Astrocyte (in vitro differentiated cells and primary cell): ENCODE measurements at places on chromosomes 3 and 15. TPM values are rescaled to one million over a fixed set of nuclear protein-coding genes. Genes with fewer than 3 reads are reported as not detected.

Gene H1-8
- not detected in 2 replicates for total RNA-seq

Gene TMIE
- 0.34 and 0.53 TPM in 2 replicates for total RNA-seq

GRCh38 chr15:28922707-28923012 is 36.9 kb downstream of the APBA2 start:
- DNase-seq, result no peak
- no peak overlapping the region for H3K27ac ChIP-seq
- no peaks in the 10 kb centered on the region for H3K4me1 ChIP-seq
- no peaks in the 10 kb centered on the region for H3K36me3 ChIP-seq
- H3K4me3 ChIP-seq, result no peak overlapping the region

GRCh38 chr3:57017459-57017845 is 43.0 kb upstream of the SPATA12 start:
- H3K4me1 ChIP-seq, result peaks cover 24% of the 10 kb centered on the region
- peak overlapping the region; percentile 25 for H3K4me3 ChIP-seq
- H3K27me3 ChIP-seq, result no peaks in the 10 kb centered on the region
- peak; percentile 15 for DNase-seq
- no peaks in the 10 kb centered on the region for H3K36me3 ChIP-seq

Gene PPP1R2
- total RNA-seq, result 34.5 and 37.4 TPM in 2 replicates

DNA sequence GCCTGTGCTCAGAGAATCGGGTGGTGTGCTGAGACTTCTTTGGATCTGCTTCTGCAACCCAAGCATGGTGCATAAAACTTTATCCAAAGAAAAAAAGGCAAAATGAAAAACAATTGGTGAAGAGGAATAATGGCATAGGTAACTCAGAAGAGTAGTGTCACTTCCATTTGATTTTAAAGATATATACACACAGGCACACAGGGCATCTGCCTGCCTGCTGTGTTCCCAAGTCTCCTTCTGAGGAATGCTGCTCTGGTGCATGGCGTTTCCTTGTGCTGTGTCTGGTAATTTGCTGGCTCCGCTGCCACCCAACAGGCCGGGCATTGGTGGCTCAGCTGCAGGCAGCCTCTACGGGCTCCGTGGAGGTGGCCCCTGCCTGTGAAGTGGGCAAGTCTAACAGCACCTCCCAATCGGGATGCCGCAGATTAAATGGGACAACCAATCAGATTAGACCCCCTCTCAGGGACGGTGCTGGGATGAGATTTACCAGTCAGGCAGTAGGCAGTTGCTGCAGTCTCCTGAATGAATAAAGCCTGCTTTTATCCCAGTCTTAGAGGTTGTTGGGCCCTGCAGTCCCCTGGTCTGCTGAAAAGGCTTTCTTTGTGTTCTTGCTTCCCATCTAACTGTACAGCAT is 253.7 kb upstream of the RASGRP1 start:
- no peaks in the 10 kb centered on the region for H3K36me3 ChIP-seq
- H3K4me3 ChIP-seq, result no peak overlapping the region
- H3K27me3 ChIP-seq, result no peaks in the 10 kb centered on the region
- H3K27ac ChIP-seq, result no peak overlapping the region
- peaks cover 4% of the 10 kb centered on the region for H3K4me1 ChIP-seq

Gene B3GALNT1
- total RNA-seq, result 11.1 and 12.8 TPM in 2 replicates

Gene EXD1
- 0.07 TPM in 1 of 2 replicates, not detected in the other for total RNA-seq

DNA sequence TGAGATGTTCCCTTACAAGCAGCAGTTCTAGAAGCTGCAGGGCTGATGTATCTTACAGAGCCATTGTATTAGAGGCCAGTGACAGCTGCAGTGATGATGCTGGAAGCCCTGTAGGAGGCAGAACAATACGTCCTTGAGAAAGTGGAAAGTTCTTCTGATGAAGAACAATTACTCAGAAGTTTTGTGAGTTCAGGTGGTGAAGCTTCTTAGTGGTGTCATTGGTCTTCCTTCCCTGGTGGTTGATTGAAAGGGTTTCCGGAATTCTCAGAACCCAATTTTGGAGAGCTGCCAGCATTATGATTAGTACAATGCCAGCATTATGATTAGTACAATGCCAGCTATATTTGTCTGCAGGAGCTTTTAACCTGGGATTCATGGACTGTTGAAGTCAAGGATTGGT is 356.4 kb downstream of the MFSD1 start:
- DNase-seq, result no peak
- no peak overlapping the region for H3K27ac ChIP-seq
- no peak overlapping the region for H3K4me3 ChIP-seq
- no peaks in the 10 kb centered on the region for H3K36me3 ChIP-seq

- peaks cover 25% of the 10 kb centered on the region for H3K4me1 ChIP-seq
- no peak overlapping the region for H3K4me3 ChIP-seq
- no peaks in the 10 kb centered on the region for H3K27me3 ChIP-seq
- no peak for DNase-seq
- no peak overlapping the region for H3K27ac ChIP-seq
Observed at GRCh38 chr3:127171320-127171719, 21.6 kb upstream of the PRR23E start.

Gene ZDHHC23
- 0.67 and 0.68 TPM in 2 replicates for total RNA-seq

Gene GNAT1
- total RNA-seq, result not detected in 2 replicates

DNA sequence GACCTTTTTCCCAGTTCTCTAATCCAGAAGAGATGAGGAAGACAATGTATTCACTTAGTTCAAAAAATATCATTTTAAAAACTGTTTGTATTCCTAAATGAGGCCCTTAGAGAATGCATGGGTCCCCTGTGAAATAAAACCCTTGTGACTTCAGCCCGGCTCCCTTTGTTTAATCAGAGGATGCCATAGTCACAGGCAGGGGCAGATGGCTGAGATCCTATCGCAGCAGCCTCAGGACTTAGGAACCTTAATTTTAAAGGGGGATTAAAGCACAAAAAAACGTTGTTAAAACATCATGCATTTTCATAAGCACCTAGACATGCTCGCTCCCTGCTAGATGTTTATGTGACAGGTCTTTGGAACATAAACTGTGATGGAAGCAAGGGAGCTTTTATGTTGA is 176.6 kb downstream of the IL20RB start:
- H3K4me3 ChIP-seq, result no peak overlapping the region
- H3K27me3 ChIP-seq, result no peaks in the 10 kb centered on the region

Gene FETUB
- not detected in 2 replicates for total RNA-seq

Gene ITIH1
- total RNA-seq, result not detected in 2 replicates

DNA sequence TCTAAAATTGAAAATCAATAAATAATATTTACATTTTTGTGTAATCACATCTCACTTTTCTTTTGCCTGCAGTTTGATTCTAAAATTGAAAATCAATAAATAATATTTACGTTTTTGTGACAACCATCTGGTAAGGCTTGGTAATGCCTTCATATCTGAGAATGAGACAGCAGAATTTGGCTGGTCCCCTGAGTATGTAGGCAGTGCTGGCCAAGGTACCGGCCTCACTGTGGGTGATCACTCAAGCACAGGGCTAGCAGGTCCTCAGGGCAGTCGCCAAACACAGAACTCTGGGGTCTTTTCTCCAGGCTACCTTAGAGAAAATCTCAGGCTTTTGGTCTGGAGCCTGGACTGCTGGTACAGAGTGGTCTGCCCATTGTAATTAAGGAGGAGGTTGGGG is 26.2 kb downstream of the RTP3 start:
- no peak overlapping the region for H3K27ac ChIP-seq
- no peaks in the 10 kb centered on the region for H3K36me3 ChIP-seq
- H3K4me3 ChIP-seq, result no peak overlapping the region

- H3K36me3 ChIP-seq, result peaks cover 9% of the 10 kb centered on the region
- DNase-seq, result no peak
- H3K4me3 ChIP-seq, result no peak overlapping the region
- no peak overlapping the region for H3K27ac ChIP-seq
- H3K4me1 ChIP-seq, result peaks cover 17% of the 10 kb centered on the region
- no peaks in the 10 kb centered on the region for H3K27me3 ChIP-seq
Observed at GRCh38 chr3:152334761-152335160, 66.0 kb downstream of the MBNL1 start.

DNA sequence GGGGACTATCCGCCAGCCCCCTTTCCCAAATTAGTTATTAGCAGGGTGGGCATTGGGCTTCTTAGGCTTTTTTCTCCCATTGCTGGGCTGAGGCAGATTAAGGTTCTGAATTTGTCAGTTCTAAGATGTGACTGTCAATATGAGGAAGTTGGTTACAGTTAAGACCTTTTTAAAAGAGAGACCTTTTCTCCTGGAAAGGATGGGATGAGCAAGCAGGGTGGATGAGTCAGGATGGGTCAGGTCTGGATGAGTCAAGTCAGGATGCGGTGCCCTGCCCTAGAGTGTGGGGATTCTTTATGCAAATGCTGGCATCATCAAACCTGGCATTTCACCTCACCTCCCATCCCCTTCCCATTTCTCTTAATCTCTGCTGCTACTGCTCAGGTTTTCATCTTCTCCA is 1.9 kb downstream of the AEN start:
- peaks cover 28% of the 10 kb centered on the region for H3K36me3 ChIP-seq
- H3K4me1 ChIP-seq, result peaks cover 40% of the 10 kb centered on the region
- peak overlapping the region; percentile 86 for H3K4me3 ChIP-seq
- peak; percentile 81 for DNase-seq

- H3K27ac ChIP-seq, result no peak overlapping the region
- H3K27me3 ChIP-seq, result no peaks in the 10 kb centered on the region
- no peak overlapping the region for H3K4me3 ChIP-seq
- DNase-seq, result peak; percentile 61
Observed at GRCh38 chr15:42994546-42994945, 74.0 kb upstream of the TTBK2 start.

DNA sequence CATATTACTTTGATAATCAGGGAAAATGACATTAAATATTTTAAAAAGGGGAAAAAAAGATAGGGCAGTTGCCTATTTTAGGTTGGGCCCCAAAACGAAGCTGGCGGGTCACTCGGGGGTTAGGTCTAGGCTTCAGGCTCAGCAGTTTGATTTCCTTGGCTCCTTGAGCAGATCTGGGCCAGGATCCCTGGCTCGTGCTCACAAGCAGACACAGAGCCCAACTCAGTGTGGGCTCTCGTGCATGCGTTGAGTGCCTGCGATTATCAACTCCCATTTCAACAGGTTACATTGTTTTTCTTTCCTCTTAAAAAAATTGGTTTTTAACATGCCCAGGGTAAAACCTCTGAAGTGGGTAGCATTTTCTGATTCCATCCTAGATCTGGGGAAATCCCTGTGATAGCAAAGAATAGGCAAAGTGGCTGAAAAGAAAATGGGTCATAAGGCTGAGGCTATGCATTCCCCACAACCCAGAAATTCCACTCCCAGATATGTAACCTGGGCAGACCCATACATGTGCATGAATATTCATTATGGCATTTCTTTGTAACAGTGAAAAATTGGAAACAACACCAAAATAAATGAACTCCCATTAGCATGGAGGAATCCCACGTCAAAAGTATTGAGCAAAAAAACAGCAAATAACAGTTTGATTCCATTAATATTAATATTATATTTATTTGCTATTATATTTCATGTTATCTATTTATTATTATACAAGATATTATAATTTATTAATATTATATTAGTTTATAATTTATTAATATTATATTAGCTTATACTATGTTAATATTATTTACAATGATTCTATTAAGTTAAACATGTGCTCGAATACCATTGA is 27.8 kb downstream of the FAM43A start:
- no peaks in the 10 kb centered on the region for H3K36me3 ChIP-seq
- H3K4me3 ChIP-seq, result no peak overlapping the region
- DNase-seq, result no peak
- no peak overlapping the region for H3K27ac ChIP-seq

- H3K27ac ChIP-seq, result peak overlapping the region; percentile 99
- H3K27me3 ChIP-seq, result no peaks in the 10 kb centered on the region
- no peak for DNase-seq
- H3K4me1 ChIP-seq, result peaks cover 35% of the 10 kb centered on the region
- peaks cover 5% of the 10 kb centered on the region for H3K36me3 ChIP-seq
Observed at GRCh38 chr15:51876169-51876568, 46.7 kb downstream of the TMOD3 start.

GRCh38 chr3:108835101-108835500 is 12.5 kb downstream of the TRAT1 start:
- H3K36me3 ChIP-seq, result no peaks in the 10 kb centered on the region
- no peaks in the 10 kb centered on the region for H3K4me1 ChIP-seq

Gene GOLGA8S
- total RNA-seq, result 0.14 and 0.26 TPM in 2 replicates

Gene HTR3E
- not detected in 2 replicates for total RNA-seq

- no peak overlapping the region for H3K27ac ChIP-seq
- H3K27me3 ChIP-seq, result no peaks in the 10 kb centered on the region
- H3K36me3 ChIP-seq, result no peaks in the 10 kb centered on the region
- DNase-seq, result no peak
- peaks cover 38% of the 10 kb centered on the region for H3K4me1 ChIP-seq
Observed at GRCh38 chr3:46947546-46947901, 29.0 kb downstream of the CCDC12 start.

- no peak overlapping the region for H3K27ac ChIP-seq
- H3K4me3 ChIP-seq, result no peak overlapping the region
- no peaks in the 10 kb centered on the region for H3K36me3 ChIP-seq
Observed at GRCh38 chr3:112984485-112984884, 6.3 kb upstream of the GTPBP8 start.

Gene NGRN
- total RNA-seq, result 98.5 and 98.6 TPM in 2 replicates

DNA sequence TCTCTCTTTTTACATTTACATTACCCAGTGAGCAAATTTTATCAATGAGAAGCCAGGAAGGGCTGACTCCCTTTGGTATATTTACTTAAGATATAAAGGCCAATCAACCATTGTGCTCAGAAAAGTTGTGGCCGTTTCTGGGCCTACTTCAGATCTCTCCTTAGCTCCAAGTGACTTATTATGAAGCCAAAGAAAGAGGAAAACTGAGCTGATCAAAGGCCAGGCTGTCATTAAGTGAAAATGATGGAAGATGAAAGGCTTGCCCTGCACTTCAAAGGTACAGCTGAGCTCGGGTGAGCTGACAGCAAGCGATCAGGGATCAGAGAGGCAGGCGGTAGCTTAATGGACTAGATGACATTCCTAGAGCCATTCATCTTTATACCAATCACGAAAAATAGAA is 24.8 kb downstream of the VGLL4 start:
- H3K36me3 ChIP-seq, result peaks cover 2% of the 10 kb centered on the region
- H3K4me1 ChIP-seq, result peaks cover 6% of the 10 kb centered on the region
- H3K27ac ChIP-seq, result no peak overlapping the region
- no peak overlapping the region for H3K4me3 ChIP-seq
- no peaks in the 10 kb centered on the region for H3K27me3 ChIP-seq

Gene ISLR2
- total RNA-seq, result 0.14 and 0.19 TPM in 2 replicates

Gene CFAP92
- total RNA-seq, result 0.10 and 0.52 TPM in 2 replicates

- no peaks in the 10 kb centered on the region for H3K36me3 ChIP-seq
- H3K4me1 ChIP-seq, result no peaks in the 10 kb centered on the region
- no peak overlapping the region for H3K27ac ChIP-seq
- no peak for DNase-seq
Observed at GRCh38 chr3:13112521-13113345, 39.5 kb upstream of the IQSEC1 start.

Gene SCG5
- 12.1 and 14.7 TPM in 2 replicates for total RNA-seq

Gene C3orf20
- total RNA-seq, result 0.16 TPM in 1 of 2 replicates, not detected in the other

Gene BNC1
- total RNA-seq, result 9.3 and 13.7 TPM in 2 replicates

Gene PDCD10
- 66.9 and 68.9 TPM in 2 replicates for total RNA-seq

GRCh38 chr3:106728315-106729098 is 648.7 kb upstream of the CCDC54 start:
- H3K36me3 ChIP-seq, result no peaks in the 10 kb centered on the region
- H3K27me3 ChIP-seq, result no peaks in the 10 kb centered on the region
- H3K27ac ChIP-seq, result peak overlapping the region; percentile 95
- peaks cover 31% of the 10 kb centered on the region for H3K4me1 ChIP-seq
- peak; percentile 100 for DNase-seq

GRCh38 chr3:28242519-28242918 is 1.1 kb downstream of the CMC1 start:
- no peak overlapping the region for H3K27ac ChIP-seq
- peak overlapping the region; percentile 93 for H3K4me3 ChIP-seq
- peaks cover 6% of the 10 kb centered on the region for H3K4me1 ChIP-seq
- no peak for DNase-seq
- no peaks in the 10 kb centered on the region for H3K36me3 ChIP-seq
- H3K27me3 ChIP-seq, result no peaks in the 10 kb centered on the region

Gene STRIT1
- not detected in 2 replicates for total RNA-seq
